ENCODE measurements at places on chromosomes 6 and 20.

- no peak for DNase-seq
Observed at GRCh38 chr6:71983131-71983530, 96.8 kb downstream of the RIMS1 start.

DNA sequence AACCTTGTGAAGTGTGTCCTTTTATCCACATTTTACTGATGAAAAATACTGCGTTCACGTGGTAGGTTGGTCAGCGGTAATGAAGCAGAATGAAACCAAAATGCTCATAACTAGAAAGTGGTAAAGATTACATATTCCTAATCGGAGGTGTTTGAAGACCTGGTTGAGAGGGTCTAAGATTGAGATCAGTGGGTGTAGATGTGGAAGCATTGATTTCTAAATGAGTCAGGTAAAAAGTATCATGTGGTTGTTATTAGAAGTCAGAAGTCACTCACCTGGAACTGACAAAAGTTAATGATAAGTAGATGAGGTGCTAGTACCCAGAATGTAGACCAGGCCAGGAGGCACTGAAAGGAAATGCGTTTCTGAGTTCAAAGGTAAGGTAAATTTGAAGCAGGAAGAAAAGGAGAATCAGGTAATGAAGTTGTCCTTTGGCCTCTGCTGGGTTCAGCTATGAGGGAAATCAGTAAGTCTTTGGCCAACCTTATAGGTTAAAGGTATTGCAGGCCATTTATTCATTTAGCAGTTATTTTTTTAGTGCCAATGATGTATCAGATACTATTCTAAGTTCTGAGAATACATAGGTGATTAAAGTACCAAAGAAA lies 31.2 kb downstream of the FAM83B start:
- DNase-seq: no peak

GRCh38 chr6:40098774-40099173 lies 164.5 kb upstream of the MOCS1 start:
- no peak for DNase-seq

- no peak for DNase-seq
Observed at GRCh38 chr6:14747881-14748520, 497.9 kb upstream of the JARID2 start.

GRCh38 chr6:155915651-155916050 lies 460.0 kb upstream of the NOX3 start:
- no peak for DNase-seq

- DNase-seq: no peak
Observed at GRCh38 chr6:25006565-25007001, 70.8 kb upstream of the RIPOR2 start.

DNA sequence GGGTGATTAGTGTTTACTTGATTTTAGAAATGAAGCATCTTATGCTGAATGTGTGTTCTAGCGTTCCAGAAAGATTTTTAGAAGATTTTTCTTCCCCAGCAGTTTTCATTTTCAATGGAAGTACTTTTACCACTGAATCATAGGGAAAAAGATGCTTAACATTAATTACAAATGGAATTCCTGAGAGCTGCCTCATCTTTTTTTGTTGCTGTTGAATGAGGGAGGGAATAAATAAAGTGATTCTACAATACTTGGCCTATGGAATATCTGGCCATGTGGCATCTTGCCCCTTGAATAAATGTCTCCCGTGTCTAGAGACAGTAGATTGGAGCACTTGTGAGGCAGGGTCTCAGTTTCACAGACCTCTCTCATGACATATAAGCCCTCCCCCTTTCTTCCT lies 44.1 kb upstream of the SLC22A1 start:
- no peak for DNase-seq
